ENCODE measurements at places on chromosomes 12 and 14.

DNA sequence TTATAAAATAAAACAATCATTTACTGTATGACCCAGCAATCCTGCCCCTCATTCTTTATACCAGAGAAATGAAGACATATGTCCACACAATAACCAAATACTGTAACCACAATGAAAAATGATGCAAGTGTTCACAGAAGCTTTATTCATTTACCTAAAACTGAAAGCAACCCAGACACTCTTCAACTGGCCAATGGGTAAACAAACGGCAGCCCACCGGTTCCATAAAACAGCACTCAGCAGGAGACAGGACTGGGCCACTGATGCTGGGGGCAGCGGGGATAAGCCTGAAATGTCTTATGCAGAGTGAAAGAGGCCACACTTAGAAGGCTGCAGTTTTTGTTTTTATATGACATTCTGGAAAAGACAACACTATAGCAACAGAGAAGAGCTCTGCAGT, 15.1 kb downstream of the DDX51 start:
- no peak for DNase-seq

DNA sequence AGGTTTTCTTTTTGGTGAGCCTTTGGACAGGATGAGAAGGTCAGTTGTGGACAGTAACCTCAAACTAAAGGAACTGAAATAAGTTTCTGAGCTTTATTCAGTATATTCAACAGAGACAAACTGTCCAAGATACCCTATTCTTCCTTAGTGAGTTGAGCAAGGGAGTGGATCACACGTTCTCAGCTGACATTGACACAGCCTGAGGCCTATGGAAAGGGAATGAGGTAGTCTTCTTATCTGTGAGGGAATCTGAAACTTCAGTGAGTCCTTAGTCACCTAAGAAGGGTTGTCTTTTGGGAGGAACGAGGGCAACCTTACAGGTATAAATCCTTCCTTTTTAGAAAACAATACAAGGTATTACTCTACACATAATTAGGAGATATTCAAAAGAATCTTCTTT, 5.0 kb upstream of the NUBPL start:
- no peak for DNase-seq

GRCh38 chr12:45112306-45112705, 61.4 kb upstream of the DBX2 start:
- DNase-seq = no peak

- no peak for DNase-seq
These were observed 80.3 kb downstream of the NKX2-1 start for GRCh38 chr14:36439766-36440165.

GRCh38 chr14:65170768-65171507, 68.6 kb upstream of the MAX start:
- no peak for DNase-seq

- no peak for DNase-seq
These were observed 28.6 kb upstream of the HSP90B1 start for GRCh38 chr12:103901518-103902173.

- no peak for DNase-seq
These were observed 259.0 kb downstream of the EGLN3 start for GRCh38 chr14:33691907-33692306.

DNA sequence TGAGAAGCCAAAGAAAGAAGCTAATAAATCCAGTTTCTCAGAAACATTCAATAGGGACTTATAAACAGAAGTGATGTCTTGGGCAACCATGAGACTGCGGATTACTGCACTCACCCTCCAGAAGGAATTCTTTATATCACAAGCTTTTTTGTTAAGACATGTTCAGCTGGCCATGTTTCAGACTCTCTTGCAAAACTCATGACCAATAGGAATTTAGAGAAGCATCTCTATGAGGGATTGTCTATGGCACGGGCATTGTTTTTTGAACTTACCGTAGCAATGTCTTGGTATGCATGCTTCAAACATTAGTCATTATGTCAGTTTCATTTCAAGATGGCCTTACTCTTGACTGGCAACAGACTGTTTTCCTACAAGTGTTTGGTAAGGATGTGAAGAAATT, 15.5 kb upstream of the ZNF268 start:
- no peak for DNase-seq

- DNase-seq = no peak
These were observed 659 bp downstream of the TRAFD1 start for GRCh38 chr12:112126000-112126438.

DNA sequence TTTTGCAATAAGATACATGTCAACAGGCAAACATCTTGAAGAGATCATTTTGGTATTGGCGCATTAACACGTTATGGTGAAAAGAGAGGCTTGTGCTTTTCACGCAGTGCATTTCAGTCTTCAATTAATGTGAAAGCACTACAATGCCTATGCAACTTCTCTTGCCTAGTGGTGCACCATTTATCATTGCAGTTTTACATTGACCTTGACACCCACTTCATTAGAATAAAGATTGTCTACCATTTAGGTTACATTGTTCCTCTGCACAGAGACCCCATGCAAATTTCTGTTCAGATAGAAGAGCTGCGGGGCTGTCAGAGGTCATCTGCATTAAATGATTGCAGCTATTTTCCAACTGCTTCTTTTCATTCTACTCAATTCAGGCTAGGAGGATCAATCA, 212.2 kb upstream of the NPAS3 start:
- DNase-seq = no peak

DNA sequence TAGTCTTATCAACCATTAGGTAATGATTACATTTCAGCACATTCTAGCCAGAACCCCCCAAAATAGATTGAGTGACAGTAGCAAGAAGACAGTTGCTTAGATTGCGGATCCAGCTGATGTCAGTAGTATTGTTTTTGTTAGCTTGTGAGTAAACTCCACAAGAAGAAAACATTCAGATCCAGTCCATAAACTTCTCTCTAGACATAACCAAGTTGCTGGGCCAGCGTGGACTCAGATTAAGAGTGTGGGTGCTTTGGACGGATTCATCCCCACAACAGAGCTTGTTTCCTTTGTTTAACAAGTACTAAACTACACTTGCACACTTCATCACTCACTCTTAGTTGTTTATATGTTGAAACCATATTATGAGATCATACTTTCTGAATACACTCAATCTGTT, 293.4 kb downstream of the NPAS3 start:
- DNase-seq = no peak

GRCh38 chr12:132560614-132561426, 49.6 kb downstream of the LRCOL1 start:
- DNase-seq = peak; percentile 63

DNA sequence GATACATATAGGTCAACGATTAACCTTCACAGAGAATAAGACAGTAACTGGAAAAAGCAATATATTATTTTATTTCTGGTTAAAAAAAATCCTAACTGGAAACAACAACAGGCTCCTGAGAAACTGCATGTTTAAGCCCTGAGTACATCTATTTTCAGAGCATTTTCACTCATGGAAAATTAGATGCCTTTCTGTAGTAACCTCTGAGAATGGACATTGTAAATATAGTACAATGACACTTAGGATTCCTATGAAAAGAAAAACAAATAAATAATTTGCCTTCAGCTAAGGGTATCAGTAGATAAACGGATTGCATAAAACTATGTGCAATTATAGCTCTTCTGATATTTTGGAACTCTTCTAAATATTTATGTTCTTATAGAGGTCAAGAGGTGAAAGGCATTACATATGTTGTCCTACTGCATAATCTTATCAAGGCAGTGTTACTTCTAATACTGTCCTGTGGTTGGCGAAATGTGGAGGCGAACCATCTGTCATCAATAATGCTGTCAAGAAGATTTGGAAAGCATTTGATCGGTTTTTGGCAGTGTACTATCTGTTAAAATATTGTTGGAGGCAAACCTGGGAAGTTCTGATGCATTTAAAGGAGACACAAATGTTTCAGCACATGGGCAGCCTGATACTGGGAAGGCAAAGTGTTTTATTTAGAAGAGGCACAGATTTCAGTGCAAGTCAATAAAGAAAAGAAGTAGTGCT, 381.8 kb downstream of the BTG1 start:
- DNase-seq = no peak

- DNase-seq = no peak
These were observed 250.1 kb upstream of the DCN start for GRCh38 chr12:91432755-91433154.

GRCh38 chr12:77493302-77494168, 337.2 kb upstream of the NAV3 start:
- no peak for DNase-seq

DNA sequence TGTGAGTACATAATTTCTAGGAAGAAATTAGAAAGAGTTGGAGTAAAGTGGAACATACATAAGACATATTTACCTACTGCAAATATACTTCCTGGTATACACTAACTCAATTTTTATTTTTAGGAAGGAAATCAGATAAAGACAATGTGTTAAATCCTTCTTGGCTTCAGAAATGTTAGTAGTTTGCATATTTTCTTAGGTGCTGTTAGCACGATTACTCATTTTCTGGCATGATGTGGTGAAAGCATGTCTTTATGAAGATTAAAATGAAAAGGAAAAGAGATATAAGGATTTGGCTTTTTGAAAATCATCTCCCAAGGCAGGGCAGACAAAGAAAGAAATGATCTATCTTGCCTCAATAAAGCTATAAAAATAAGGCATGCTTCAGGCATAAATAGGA, 287.6 kb upstream of the E2F7 start:
- DNase-seq = no peak

- no peak for DNase-seq
These were observed 428.7 kb downstream of the RERGL start for GRCh38 chr12:17661250-17661649.

DNA sequence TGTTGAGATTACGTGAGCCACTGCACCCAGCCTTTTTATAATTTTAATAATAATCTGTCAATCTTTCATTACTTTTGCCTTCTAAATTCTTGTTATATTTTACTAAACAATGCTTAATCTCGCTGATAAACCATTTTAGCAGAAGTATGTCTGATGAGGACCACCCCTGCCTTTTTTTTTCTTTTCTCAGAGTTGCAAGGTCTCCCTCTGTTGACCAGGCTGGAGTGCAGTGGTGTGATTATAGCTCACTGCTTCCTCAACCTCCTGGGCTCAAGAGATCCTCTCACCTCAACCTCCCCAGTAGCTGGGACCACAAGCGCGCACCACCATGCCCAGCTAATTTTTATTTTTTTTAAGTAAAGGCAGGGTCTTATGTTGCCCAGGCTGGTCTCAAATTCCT, 118.6 kb upstream of the DNM1L start:
- no peak for DNase-seq

DNA sequence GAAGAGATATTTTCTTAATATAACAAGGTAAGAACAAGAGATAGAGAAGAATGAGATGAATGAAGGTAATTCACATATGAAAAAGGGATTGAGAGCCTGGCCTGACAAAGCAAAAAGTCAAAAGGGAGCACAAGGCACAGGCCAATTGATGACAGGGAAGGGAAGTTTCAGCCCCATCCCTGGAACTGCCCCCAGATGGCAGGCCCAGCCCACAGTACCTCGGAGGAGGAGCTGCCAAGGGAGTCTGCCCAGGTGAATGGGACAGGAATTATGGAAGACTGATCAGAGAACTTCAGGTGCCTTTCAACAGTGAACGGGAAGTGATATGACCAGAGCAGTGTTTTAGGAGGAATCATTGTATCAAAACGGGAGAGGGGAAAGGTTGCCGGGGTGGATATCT, 15.7 kb downstream of the SNRPF start:
- no peak for DNase-seq

DNA sequence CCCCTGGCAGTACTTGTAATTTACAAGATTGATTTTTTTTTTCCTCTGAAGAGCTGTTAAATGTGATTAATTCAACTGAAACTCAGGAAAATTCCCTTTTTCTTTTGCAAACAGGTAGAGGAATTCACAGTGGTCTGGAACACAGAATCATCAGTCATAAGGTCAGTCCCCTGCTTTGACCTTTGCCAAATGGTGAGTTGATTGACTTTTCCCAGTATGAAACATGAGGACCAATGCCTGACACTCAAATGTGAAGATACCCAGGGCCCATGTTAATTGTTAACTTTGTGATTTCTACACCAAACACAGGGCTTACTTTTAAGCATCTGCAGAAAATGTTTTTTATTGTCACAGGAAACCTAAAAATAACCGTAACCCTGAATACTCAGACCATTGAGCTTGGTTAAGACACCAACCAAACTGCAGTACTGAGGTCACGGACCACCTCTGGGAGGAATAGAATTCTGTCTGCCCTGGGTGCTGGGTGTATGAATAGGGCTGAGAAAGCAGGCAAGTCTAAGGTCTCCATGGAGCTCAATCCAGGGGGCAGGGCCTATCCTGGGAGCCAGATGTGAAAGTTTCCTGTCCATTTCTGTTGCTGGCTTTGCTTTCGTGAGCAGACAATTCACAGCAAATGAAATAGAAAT, 192.4 kb downstream of the TMX1 start:
- no peak for DNase-seq

- DNase-seq = no peak
These were observed 39.0 kb downstream of the DCAF4 start for GRCh38 chr14:72965249-72965648.

DNA sequence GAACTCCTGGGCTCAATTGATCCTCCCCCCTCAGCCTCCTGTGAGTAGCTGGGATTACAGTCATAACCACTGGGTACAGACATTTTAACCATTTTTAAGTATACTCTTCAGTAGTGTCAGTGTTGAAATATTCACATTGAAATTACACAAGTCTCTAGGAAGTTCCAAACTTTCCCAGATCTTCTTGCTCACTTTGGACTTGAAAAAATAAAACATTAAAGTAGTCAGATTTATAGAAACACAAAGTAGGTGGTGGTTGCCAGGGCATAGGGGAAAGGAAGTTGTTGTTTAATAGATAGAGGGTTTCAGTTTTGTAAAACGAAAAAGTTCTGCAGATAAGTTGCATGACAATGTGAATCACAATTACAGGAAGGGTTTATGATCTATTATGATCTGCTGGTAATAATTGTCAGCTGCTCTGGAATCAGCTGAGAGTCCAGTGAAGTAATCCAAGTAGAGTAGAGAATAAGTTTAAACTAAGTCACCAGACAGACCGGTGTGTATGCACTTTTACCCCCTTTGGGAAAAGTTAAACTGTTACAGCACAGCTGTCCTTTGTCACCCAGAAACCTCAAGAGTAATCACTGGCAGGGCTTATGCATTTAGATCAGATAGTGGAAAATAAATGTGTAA, 27.4 kb downstream of the PCNX1 start:
- DNase-seq = no peak

GRCh38 chr12:53205747-53206419, 1.2 kb downstream of the ITGB7 start:
- peak; percentile 67 for DNase-seq

All from activated CD8-positive, alpha-beta memory T cell treated with anti-CD3 and anti-CD28 coated beads for 48 hours (primary cell).